SJSA1 (cell line): ENCODE measurements at places on chromosomes 1 and 21. TPM values are rescaled to one million over a fixed set of nuclear protein-coding genes. Genes with fewer than 3 reads are reported as not detected.

Gene OR6N1
- total RNA-seq: not detected in 2 replicates

GRCh38 chr1:84669831-84670230 lies 20.4 kb downstream of the SSX2IP start:
- DNase-seq: no peak

GRCh38 chr21:42513985-42514882 lies 582 bp downstream of the SLC37A1 start:
- no peak for DNase-seq

DNA sequence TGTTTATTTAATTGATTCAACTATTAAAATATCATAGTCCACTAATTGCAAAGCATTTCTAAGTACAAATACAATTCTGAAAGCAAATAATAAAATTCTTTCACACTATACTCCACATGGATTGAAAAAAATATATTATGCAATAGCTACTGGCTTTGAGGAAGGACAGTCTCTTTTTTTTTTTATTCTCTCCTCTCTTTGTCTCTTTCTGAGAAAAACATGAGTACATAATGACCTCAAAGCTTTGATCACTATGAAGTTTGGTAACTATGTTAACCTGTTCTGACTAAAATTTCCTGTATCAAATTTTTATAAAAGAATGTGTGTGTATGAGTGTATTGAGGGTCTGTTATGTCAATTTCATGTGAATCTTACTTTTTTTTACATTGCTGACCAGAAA lies 96.2 kb downstream of the RGS2 start:
- DNase-seq: no peak

Gene ALPL
- 269 and 410 TPM in 2 replicates for total RNA-seq

DNA sequence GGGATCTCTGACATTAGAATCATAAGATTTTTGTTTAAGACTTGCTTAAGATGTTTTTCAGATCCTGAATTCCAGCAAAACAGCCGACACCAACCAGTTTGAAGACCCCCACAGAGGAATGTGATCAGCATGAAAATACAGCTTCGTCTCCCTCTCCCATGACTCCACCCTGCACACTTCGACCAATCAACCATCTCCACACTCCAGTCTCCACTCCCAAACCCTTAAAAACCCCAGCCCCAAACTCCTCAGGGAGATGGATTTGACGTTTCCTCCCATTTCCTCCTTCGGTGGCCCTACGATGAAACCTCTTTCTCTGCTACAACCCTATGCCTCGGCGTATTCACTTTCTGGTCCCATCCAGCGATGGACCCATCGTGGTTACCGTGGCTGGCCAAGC lies 30.1 kb upstream of the KIF26B start:
- DNase-seq: no peak

- no peak for DNase-seq
These were observed 78.1 kb downstream of the DDR2 start for GRCh38 chr1:162710345-162710744.

- no peak for DNase-seq
These were observed 84.1 kb upstream of the VANGL1 start for GRCh38 chr1:115557715-115558114.

DNA sequence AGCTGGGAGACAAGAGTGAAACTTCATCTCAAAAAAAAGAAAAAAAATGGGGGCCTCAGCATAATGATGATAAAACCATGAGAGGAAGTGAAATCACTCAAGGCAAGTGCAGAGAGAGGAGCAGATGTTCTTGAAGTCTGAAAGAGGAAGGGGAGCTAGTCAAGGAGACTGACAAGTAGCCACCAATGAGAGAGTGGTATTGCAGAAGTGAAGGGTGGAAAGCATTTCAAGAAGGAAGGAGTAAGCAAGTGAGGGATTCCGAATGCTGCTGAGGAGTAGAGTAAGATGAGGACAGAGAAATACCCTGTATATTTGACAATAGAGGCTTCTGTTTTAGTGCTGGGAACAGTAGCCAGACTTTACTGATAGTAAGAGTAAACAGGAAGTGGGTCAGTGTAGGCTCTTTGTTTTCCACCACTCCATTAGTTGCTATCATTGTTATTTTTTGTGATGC lies 2.9 kb downstream of the TATDN3 start:
- peak; percentile 34 for DNase-seq

Gene DEPDC1
- 49.5 and 75.1 TPM in 2 replicates for total RNA-seq

Gene F3
- 54.7 and 63.4 TPM in 2 replicates for total RNA-seq

DNA sequence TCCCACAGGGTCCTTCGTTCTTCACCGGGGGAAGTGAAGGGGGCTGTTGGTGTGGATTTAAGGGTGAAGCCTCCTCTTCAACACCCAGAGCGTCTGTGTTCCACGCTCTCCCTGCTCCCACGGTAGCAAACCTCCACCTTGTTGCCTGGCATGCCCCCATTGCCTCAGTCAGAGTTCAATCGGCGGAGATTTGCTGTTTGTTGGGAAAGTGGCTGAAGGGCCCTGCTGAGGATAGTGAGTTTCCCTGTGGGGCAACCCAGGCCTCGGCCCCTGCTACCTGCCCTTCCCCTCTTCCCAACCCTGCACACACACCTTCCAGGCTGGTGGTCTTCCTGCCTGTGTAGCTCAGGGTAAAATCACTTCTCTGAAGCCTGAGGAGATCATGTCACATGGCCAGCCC lies 60.5 kb downstream of the TOR1AIP2 start:
- DNase-seq: no peak

Gene HNRNPCL4
- total RNA-seq: not detected in 2 replicates
